ENCODE measurements at places on chromosomes 3 and 15.

DNA sequence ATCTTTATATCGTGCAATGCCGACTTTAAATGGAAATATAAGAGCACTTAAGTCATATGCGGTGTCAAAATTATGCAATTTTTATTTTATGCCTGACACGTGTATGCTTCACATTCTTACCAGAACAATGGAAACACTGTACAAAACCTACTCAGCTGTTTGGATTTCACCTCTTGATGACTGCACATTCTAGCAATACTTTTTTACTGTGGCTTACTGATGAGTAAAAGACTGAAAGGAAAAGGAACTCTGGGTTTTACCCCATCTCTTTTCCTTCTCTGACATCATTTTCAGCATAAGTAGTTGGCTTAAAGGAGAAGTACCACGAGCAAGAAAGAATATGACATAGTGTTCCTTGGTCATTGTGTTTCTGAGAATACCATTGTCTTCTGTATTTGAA, 142.8 kb downstream of the POLR2M start:
- DNase-seq, result no peak

GRCh38 chr3:26196781-26197180, 406.9 kb downstream of the OXSM start:
- DNase-seq, result no peak

- no peak for DNase-seq
These were observed 16.7 kb downstream of the AP3S2 start for GRCh38 chr15:89877083-89877425.

DNA sequence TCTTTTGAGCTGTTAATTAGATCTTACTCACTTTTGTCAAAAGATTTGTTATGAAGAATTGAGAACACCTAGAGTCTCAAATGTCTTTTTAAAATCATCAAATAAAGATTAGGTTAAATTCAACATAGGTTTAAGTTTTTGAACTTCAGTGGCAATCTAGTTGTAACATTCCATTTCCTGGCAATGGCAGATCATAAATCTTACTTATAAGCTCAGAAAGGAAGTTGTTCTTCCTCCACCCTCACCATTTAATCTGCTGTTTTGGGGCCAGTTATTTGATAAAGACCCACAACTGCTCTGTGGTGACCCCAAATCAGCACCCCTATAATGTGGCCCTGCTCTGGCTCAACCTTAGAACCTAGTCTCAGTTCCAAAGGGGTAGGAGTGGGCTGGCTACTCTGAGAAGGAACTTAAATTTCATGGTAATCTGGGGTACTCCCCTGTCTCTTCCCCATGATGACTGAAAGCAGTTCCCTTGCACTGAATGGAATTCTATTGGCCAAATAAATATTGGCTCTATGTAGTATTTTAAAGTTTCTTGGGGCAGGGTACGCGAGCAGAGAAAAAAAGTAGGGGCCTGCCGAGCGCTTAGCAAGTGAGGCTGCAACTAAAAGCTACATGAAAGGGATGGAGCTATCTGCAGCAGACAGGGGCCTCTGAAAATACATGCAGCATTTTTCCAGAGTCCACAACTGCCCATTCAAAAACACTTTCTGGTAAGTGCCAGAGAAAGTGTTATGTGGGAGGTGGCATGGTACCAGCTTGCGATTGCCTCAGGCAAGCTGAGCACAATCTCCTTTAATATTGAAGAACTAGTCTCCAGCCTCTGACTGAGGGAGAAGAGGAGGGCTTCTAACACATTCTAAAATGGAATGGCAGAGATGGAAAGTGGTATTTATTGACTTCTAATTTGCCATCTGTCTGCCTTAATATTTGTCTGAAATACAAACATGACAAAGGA, 103.6 kb upstream of the RASGRP1 start:
- DNase-seq, result no peak

- no peak for DNase-seq
These were observed 41.2 kb upstream of the ADAMTS9 start for GRCh38 chr3:64728994-64729393.

GRCh38 chr3:58161435-58162398, 49.1 kb downstream of the DNASE1L3 start:
- no peak for DNase-seq

DNA sequence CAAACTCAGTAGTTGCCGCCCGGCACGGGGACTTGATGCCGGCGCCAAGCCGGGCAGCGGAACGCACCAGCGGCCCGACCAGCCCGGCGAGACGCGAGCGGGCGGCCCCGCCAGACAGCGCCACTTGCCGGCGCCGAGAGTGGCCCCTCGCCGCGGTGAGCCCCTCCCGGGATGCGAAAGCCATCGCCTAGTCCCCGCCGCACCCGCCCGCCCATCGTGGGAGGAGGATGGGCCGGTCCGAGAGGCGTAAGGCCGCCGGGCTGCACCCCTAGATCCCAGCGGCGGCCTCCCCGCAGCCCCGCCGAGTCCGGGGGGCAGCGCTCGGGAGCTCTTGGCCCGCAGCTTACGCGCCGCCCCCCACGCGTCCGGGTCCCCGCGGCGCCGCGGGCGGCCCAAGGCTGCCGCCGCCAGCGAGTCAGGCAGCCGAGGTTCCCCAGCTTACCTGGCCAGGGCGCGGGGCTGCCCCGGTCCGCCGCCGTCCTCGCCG, 609 bp downstream of the GOLGA8A start:
- DNase-seq, result peak; percentile 69

GRCh38 chr15:68275165-68275746, 2.3 kb upstream of the FEM1B start:
- DNase-seq, result no peak

DNA sequence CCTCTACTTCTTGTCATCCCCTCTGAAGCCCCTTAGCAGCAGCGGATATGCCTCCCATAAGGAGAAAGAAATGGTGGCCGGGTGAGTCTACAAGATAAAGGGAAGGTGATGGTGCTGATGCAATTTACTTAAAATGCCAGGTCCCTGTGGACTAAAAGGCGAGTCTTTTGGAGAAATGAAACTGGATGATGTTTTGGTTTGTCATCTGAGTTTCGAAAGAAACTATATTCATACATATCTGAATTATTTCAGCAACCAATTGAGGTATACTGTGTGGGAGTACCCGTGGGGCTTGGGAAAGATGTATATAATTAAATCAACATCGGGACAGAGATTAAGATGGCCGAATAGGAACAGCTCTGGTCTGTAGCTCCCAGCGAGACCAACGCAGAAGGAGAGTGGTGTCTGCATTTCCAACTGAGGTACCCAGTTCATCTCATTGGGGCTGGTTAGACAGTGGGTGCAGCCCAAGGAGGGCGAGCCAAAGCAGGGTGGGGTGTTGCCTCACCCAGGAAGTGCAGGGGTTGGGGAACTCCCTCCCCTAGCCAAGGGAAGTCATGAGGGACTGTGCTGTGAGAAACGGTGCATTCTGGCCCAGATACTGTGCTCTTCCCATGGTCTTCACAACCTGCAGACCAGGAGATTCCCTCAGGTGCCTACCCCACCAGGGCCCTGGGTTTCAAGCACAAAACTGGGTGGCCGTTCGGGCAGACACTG, 210.6 kb upstream of the CHRM5 start:
- no peak for DNase-seq

DNA sequence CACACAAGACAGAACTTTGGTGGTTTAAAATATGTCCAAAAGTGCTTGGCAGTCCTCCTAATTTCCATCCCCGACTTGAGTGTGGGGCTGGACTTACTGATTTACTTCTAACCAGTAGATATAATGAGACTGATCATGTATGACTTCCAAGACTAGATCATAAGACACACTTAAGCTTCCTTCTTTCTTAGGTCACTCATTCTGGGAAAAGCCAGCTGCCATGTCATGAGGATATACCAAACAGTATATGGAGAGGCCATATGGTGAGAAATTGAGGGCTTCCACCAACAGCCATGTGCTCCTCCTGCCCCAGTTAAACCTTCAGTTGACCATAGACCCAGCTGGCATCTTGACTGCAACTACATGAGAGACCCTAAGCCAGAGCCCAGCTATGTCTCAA, 282.8 kb upstream of the PROK2 start:
- DNase-seq, result no peak

DNA sequence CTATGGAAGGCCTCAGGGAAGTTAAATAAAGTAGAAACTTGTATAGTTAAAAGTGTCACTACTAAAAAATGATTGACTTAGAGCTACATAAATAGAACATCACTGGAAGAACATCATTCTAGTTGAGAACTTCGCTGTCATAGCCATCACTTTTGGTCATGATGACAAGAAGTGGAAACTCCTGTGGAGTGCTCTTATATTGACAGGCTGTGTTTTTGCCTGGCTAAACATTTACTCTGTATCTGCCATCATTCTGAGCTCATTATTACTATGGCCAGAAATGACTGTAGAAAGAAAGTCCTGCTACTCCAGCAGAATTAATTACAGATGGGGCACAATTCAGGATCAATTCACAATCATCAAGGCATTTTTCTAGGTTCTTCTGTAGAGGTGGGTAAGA, 165.1 kb upstream of the GOLIM4 start:
- DNase-seq, result no peak

DNA sequence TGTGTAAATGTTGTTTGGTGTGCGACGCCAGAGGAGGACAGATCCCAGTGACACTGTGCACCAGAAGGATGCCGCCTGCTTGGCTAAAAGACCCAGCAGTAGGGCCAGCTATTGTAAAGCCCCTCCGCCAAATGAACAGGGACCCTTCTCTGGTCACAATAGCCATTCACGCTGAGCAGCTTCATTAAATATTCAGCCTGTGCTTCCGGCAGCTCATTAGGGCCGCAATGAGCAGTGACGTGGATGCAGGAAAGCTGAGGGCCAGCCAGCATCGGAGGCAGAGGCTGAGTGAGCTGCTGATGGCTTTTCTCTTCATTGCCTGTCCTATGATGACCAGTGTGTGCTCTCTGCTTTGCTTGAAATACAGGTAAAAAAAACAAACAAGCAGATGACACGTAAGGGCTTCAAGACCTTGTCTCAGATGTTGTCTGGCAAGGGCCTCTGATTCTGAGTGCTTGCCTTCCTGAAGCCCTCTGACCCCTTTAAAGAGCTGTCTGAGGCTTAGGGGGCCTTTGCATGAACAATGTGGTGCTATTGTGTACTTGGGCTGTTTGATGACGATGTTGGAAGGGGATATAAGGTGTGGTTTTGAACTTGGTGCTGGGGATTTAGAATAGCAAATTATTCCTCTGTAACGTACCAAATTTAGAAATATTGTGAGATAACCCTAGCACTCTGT, 130.4 kb downstream of the FEZF2 start:
- no peak for DNase-seq

GRCh38 chr3:57673156-57673555, 19.7 kb downstream of the DENND6A start:
- no peak for DNase-seq

- DNase-seq, result no peak
These were observed 65.7 kb downstream of the OCA2 start for GRCh38 chr15:28033443-28033842.

DNA sequence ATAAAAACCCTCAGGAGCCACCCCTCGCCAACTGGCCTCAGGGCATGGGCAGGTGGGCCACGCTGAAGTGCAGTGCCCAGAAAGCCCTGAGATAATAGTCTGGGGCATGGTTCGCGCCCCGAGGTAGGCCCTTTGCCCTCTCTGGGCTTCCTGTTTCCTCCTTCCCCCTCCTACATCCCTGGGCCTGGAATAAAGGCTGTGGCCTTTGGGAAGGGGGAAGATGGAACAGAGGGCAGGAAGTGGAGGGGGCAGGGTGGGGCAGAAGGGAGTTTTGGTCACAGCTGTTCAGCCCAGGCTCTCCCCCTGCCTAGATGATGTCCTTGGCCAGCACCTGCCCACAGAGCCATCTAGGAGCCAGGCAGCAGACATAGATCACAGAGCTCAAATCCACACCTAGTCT, 11.3 kb downstream of the CSRNP1 start:
- no peak for DNase-seq

DNA sequence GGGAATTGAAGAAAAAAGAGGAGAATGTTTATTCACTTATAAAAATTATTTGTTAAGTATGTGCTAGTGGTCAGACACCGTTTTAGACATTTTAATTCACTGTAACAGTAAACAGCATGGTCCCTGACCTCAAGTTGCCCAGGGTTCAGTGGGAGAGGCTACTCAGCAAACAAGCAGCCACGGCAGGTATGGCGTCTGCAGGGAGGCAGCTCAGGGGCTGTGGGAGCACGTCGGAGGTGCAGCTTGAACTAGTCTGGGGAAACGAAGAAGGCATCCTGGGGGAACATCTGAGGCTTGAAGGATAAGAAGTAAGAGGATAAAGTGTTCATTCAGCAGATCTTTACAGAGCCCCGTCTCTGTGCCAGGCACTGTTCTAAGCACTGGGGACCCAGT, 66.0 kb downstream of the CRTC3 start:
- no peak for DNase-seq

DNA sequence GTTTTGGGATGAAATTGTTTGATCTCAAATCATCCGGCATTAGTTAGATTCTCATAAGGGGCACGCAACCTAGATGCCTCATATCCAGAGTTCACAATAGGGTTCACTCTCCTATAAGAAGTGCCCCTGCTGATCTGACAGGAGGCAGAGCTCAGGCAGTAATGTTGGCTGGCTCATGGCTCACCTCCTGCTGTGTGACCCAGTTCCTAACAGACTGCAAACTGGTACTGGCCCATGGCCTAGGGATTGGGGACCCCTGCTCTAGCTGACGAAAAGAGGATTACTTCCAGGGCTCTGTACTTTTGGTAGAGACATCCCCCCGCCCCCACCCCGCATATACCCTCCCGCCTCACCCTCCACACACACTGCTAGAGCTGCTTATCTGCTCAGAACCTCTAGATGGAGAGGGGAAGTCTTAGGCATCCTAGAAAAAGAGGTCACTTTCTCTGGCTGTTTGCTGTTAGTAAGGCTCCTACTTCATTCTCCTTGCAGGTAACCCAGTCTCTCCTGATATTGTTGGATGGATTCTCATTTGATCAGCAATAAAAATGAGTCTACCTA, 923.1 kb downstream of the CADM2 start:
- DNase-seq, result no peak

- peak; percentile 24 for DNase-seq
These were observed 68.4 kb downstream of the PPCDC start for GRCh38 chr15:75091814-75092213.

GRCh38 chr3:163543662-163544061, 1534.6 kb downstream of the SI start:
- DNase-seq, result no peak

DNA sequence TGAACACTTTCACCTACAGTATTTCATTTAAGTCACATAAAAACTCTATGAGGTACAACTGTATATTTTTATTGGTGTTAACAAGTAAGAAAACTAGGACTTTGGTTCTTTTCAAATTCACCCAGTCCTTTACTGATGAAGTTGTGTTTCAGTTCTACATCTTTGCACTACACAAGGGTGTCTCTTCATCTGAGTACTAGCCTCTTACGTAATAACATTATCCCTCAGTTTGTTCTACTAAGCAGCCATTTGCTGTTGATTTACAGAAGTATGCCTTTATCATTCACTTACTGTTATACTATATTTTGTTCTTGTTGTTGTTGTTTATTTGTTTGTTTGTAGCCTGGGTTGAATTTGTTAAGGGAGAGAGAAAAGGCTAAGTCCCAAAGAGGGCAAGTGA, 311.9 kb downstream of the PLOD2 start:
- DNase-seq, result no peak

- DNase-seq, result no peak
These were observed 33.6 kb downstream of the MECOM start for GRCh38 chr3:169629895-169630294.

DNA sequence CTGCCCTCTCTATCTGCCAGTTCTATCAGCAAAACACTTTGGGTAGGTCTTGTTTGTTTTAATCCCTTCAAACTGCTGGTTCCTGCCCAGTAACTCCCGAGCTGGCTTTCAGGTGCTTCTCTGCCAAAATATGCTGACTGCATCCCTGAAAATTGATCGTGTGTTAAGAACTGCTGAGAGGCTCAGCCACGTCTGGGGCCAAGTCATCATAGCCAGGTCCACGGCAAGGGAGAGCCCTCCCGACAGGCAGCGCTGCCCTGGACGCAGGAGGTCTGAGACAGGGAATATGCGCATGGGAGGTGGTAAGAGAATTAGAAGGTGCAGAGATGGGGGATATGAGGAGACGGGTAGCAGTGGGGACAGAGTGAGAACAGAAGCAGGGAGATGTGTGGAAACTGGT, 179.7 kb upstream of the TOPAZ1 start:
- no peak for DNase-seq

Measured in stimulated activated CD4-positive, alpha-beta T cell treated with anti-CD3 and anti-CD28 coated beads, Interleukin-15, amount 100 ng/mL, for 24 hours (primary cell).